Activated CD8-positive, alpha-beta memory T cell treated with anti-CD3 and anti-CD28 coated beads for 24 hours (primary cell): ENCODE measurements at places on chromosomes 6 and 20.
A peak's percentile ranks its signal among the peaks of the same experiment; 100 is the strongest.

DNA sequence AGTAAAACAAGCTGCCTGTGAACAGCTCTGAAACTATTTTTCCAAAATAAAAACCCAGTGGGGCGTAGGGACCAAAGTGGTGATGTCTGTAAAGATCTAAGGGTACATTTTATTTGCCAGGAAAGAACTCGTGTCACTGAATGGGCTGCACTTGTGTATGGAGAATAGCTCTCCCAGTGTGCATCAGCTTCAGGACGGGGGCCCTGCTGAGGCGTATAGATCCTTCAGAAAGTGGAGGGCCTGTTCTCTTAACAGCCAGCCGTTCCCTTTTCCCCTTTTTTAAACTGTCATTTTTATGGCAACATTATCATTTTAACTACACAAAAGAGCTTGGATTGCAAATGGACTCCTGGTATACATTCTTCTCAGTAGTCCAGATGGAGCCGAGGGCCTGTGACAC lies 137.3 kb downstream of the TMEM242 start:
- DNase-seq = no peak

- no peak for DNase-seq
Measured at GRCh38 chr6:56744528-56744927, 101.8 kb upstream of the DST start.

GRCh38 chr6:56417823-56418222 lies 170.4 kb upstream of the COL21A1 start:
- no peak for DNase-seq

- no peak for DNase-seq
Measured at GRCh38 chr6:3076320-3076719, 8.0 kb downstream of the RIPK1 start.

DNA sequence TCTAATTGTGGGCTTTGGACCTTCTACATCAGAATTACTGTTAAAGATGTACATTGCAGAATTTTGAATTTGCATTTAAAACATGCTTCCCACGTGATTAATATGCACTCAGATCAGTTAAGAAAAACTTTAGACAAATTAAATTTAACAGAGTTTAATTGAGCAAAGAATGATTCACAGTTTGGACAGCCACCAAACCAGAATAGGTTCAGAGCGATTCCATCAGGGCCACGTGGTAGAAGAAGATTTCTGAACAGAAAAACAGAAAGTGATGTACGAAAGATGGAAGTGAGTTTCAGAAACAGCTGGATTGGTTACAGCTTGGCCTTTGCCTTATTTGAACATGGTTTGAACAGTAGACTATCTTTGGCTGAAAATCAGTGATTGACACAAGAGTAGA lies 704.2 kb upstream of the MAP3K7 start:
- DNase-seq = no peak

GRCh38 chr6:139762587-139763031 lies 388.2 kb upstream of the CITED2 start:
- no peak for DNase-seq

DNA sequence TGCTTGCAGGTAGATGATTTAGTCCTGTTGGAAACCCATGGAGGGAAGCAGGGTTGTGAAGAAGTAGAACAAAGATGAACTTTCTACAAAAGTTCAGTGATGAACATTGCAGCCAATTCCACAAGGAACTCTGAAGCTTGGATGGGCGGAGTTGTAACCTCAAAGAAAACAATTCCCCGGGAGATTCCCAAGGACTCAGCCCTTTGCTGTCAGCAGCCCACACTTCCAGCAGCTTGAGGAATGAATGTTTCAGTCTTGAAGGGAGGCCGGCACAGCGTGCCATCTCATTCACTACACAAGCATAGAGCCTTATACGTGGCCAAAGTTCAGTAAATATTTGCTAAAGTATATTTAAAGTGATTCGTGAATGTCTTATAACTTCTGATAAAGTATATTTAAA lies 269.4 kb downstream of the NKAIN2 start:
- DNase-seq = no peak

- no peak for DNase-seq
Measured at GRCh38 chr6:55777469-55777868, 97.9 kb downstream of the BMP5 start.

- no peak for DNase-seq
Measured at GRCh38 chr6:112622036-112622435, 274.9 kb downstream of the RFPL4B start.

DNA sequence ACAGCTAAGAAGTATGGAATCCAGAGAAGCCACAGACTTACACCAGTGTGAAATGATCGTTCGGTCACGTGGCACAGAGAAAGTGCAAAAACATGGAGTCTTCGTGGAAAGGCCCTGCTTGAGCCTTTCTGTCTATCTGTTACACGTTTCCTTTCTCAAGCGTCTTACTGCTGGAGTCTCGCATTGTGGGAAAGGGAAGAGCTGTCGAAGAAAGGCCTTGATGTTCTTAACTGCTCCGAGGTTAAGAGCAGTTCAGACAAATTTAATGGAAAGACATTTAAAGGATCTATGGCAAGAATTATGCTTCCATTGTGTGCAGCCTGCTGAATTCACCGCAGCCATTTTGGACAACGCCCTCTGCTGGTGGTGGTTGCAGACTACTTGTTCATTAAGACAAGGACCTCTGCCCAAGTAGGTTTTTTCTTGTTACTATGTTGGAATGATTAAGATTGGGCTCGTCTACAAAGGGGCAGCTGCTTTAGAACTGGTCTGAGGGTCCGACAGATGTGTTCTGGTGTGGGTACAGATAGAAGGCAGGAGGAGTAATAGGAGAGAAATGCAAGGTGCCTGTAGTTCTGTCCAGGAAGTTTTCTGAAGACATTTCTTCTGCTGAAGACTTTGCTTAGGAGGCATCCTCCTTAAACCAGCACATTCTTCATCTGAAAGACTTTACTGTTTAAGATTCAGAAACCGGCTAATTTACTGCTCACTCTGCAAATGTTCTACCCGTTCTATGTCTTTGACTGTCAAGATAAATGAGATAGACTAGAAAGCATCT lies 24.7 kb upstream of the CCN6 start:
- peak; percentile 85 for DNase-seq

GRCh38 chr6:43074847-43075669 lies 1.1 kb upstream of the PTK7 start:
- DNase-seq = no peak

- DNase-seq = peak; percentile 67
Measured at GRCh38 chr6:27091661-27092315, 155.7 kb upstream of the PRSS16 start.
